Osteoblast (primary cell): ENCODE measurements at places on chromosomes 11 and 22. TPM values are rescaled to one million over a fixed set of nuclear protein-coding genes. Genes with fewer than 3 reads are reported as not detected.

GRCh38 chr22:48065892-48066291, 1303.4 kb downstream of the TBC1D22A start:
- H3K36me3 ChIP-seq = no peaks in the 10 kb centered on the region
- H3K27ac ChIP-seq = no peak overlapping the region
- H3K4me1 ChIP-seq = no peaks in the 10 kb centered on the region
- DNase-seq = no peak
- H3K4me3 ChIP-seq = no peak overlapping the region

DNA sequence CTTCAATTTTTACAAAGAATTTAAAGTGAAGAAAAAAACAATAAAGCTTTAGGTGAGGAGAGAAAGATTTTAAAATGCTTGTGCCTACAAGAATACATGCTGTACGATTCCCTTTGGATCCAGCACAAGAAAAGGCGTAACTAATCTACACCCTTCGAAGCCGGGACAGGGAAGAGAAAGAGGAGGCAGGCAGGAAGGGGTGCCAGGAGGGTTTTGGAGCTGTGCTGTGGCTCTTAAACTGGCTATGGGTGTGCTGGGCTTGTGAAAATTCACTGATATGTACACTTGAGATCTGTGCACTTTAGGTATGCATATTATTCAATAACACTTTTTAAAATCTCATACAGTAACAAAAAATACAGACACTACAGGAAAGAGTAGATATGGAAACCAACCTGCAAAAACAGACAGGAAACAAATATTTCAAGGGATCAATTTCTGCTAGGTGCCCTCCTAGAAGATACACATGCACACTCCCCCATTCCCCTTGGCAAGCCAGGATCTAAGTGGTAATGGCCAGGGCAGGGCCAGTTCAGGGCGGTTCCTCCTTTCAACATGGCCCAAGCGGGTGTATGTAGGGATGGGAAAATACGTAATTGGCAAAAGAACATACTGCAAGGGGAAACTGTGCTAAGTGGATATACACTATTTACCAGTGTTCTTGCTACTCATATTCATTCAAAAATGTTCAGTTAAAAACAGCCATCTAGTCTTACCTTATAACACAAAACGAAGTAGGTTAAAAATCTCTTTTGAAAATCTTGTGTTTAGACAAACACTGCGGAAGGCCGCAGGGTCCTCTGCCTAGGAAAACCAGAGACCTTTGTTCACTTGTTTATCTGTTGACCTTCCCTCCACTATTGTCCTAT, 54.2 kb downstream of the PACSIN2 start:
- no peaks in the 10 kb centered on the region for H3K27me3 ChIP-seq
- H3K36me3 ChIP-seq = peaks cover 4% of the 10 kb centered on the region
- DNase-seq = no peak
- peaks cover 22% of the 10 kb centered on the region for H3K4me1 ChIP-seq

- peak; percentile 58 for DNase-seq
- H3K4me1 ChIP-seq = peaks cover 17% of the 10 kb centered on the region
- H3K27me3 ChIP-seq = no peaks in the 10 kb centered on the region
- H3K27ac ChIP-seq = no peak overlapping the region
- no peaks in the 10 kb centered on the region for H3K36me3 ChIP-seq
Observed at GRCh38 chr22:44444341-44445306, 53.4 kb downstream of the RTL6 start.

DNA sequence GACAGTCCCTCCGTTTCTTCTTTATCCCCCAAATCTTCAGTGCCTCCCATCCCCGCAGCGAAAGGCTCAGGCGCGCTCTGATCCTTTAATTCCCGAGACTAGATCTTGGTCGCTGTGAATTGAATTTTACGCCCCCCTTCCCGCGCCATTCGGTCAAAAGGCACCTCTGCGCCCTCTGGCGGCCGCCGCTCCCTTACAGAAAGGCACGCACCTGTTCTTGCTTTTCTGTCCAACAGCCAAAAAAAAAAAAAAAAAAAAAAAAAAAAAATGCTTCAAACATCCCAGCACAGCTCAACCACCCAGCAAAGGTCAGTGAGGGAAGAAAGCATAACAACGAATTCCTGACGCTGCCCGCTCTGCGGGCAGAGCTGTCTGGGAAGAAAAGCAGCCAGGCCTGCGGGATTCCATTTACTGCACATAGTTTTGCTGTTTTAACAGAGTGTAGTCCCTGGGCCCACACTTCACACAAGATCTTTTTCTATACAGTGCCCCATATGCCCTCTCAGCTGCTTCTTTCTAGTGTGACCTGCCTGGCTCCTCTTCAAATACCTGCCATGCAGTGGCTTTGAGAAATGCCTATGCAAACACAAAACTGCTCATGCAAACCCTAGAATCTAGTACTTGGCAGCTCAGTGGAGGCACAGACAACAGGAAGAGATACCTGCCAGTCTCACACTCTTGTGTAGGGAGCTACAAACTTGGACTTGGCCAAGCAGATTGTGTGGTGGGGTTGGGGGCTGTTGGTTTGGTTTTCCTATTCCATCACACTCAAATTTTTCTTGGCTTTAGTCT, 1.3 kb upstream of the ESAM start:
- no peak overlapping the region for H3K27ac ChIP-seq
- H3K36me3 ChIP-seq = peaks cover 9% of the 10 kb centered on the region
- peak overlapping the region; percentile 68 for H3K4me3 ChIP-seq
- H3K27me3 ChIP-seq = peaks cover 45% of the 10 kb centered on the region
- peaks cover 14% of the 10 kb centered on the region for H3K4me1 ChIP-seq
- peak; percentile 93 for DNase-seq

GRCh38 chr11:112226831-112227401, 688 bp downstream of the PTS start:
- H3K27me3 ChIP-seq = no peaks in the 10 kb centered on the region
- peaks cover 25% of the 10 kb centered on the region for H3K4me1 ChIP-seq
- H3K36me3 ChIP-seq = peaks cover 22% of the 10 kb centered on the region
- peak overlapping the region; percentile 99 for H3K27ac ChIP-seq

JHY gene
- total RNA-seq = 11.8 and 12.7 TPM in 2 replicates

DNA sequence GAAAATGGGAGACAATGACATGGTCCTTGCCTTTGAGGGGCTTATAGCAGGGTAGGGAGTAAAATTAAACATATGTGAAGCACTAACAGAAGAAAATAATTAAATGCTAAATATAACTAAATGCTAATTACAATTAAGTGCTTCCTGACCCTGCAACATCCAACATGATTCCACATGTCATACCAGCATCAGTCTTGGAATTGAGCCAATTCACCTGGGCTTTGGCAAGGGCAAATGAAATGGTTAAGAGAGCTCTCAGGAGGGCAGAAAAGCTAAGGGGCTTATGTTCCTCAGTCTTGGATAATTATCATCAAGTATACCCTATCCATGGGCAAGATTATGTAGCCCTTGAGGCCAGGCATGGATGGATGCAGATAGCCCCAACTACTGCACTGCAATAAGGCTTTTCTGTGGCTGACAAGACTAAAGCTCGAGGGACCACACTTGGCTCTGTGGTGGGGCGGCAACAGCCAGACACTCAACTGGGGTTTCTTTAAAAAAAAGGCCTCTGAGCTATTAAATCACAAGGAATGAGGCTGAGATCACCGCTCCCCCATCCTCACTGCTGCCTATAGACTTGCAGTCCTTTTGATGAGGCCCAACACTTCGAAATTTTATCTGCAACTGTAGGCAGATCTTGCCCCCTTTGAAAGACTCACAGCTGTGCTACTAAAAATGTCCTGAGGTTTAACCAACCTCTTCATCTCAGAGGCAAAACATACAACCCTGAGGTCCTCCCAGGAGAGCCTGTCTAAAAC, 39.0 kb downstream of the IL18BP start:
- no peaks in the 10 kb centered on the region for H3K27me3 ChIP-seq
- H3K27ac ChIP-seq = peak overlapping the region; percentile 97
- no peak for DNase-seq
- peaks cover 44% of the 10 kb centered on the region for H3K4me1 ChIP-seq
- H3K4me3 ChIP-seq = peak overlapping the region; percentile 84

DNA sequence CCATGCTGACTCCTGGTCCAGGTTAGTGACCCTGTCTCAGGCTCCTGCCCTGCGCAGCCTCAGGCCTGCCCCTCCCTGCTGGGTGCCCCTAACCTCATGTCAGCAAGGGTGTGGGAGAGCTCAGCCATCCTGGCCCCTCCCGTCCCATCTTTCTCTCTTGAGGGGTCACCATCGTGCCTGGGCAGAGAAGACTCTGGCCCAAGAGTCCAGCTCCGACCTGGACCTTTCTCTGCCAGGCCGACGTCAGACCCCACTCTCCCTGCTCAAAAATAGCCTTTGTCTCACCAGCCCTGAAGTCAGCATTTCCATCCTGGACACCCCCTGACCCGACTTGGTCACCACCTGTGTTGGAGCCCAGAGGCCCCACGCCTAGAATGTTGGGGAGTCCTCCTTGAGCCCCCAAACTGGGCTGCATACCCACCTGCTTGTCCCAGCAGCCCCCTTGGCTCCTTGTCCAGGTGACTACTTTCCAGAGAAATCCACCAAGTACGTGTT, 4.9 kb downstream of the SCGB1C1 start:
- no peak overlapping the region for H3K27ac ChIP-seq
- H3K36me3 ChIP-seq = peaks cover 8% of the 10 kb centered on the region
- no peak overlapping the region for H3K4me3 ChIP-seq
- H3K4me1 ChIP-seq = no peaks in the 10 kb centered on the region
- H3K27me3 ChIP-seq = no peaks in the 10 kb centered on the region

- no peak overlapping the region for H3K27ac ChIP-seq
- peak; percentile 48 for DNase-seq
Observed at GRCh38 chr11:65077451-65077850, 6.4 kb downstream of the CDCA5 start.

DNA sequence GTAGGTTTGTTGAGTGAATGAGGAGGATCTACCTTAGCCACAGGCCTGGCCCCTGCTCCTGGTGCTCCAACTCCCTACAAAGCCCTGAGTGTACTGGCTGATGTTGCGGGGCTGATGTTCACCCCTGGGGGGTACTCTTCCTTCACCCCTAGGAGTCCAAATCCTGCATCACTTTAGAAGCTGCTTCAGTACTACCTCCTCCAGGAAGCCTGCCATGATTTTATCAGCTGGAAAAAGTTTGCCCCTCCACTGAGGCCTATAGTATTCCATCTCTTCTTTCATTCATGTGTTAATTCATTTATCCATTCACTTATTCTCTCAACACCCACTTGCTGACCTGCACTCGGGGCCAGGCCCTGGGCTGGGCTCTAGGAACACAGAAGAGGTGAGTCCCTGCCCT, 7.8 kb downstream of the SHISAL1 start:
- H3K27ac ChIP-seq = peak overlapping the region; percentile 48
- H3K36me3 ChIP-seq = no peaks in the 10 kb centered on the region
- no peaks in the 10 kb centered on the region for H3K27me3 ChIP-seq
- no peak for DNase-seq
- peaks cover 28% of the 10 kb centered on the region for H3K4me1 ChIP-seq

DNA sequence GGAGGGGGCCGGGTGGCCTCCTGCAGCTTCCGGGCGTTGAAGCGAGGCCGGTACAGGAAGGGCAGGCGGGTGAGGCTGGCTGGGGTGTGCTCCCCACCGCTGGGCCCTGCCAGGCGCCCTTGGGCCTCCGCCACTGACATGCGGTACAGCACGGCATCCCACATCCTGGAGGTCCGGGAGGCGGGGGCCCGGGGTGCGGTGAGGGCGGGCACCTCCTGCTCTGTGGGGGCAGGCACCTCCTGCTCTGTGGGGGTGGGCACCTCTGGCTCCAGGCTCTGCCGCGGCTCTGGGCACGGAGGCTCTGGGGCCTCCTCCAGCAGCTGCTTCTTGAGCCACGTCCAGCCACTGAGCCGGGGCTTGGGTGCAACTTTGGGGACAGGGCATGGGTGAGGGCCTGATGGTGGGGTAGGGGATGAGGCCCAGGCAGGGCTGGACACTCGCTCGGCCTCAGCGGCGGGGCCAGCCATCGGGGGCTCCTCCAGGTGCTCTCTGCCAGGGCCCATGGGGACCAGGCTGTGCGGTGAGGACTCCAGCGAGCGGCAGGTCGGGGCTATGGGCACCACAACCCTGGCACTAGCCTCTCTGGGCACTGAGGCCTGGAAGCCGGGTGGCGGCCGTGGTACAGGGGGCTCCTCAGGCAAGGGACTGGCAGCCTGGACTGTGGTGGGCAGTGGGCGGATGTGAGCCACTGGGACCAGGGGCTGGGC, 2.3 kb downstream of the PRR33 start:
- peak; percentile 62 for DNase-seq
- no peaks in the 10 kb centered on the region for H3K4me1 ChIP-seq
- H3K27ac ChIP-seq = no peak overlapping the region
- no peak overlapping the region for H3K4me3 ChIP-seq

XKR3 gene
- total RNA-seq = not detected in 2 replicates

- no peaks in the 10 kb centered on the region for H3K36me3 ChIP-seq
- DNase-seq = no peak
- no peaks in the 10 kb centered on the region for H3K4me1 ChIP-seq
- H3K27me3 ChIP-seq = no peaks in the 10 kb centered on the region
- H3K4me3 ChIP-seq = no peak overlapping the region
Observed at GRCh38 chr11:133212201-133212600, 320.1 kb downstream of the OPCML start.

- H3K27ac ChIP-seq = no peak overlapping the region
- H3K36me3 ChIP-seq = no peaks in the 10 kb centered on the region
- peaks cover 4% of the 10 kb centered on the region for H3K4me1 ChIP-seq
- H3K4me3 ChIP-seq = no peak overlapping the region
Observed at GRCh38 chr11:69427906-69428880, 53.3 kb upstream of the LINC01488 start.

OR4D5 gene
- total RNA-seq = not detected in 2 replicates

DNA sequence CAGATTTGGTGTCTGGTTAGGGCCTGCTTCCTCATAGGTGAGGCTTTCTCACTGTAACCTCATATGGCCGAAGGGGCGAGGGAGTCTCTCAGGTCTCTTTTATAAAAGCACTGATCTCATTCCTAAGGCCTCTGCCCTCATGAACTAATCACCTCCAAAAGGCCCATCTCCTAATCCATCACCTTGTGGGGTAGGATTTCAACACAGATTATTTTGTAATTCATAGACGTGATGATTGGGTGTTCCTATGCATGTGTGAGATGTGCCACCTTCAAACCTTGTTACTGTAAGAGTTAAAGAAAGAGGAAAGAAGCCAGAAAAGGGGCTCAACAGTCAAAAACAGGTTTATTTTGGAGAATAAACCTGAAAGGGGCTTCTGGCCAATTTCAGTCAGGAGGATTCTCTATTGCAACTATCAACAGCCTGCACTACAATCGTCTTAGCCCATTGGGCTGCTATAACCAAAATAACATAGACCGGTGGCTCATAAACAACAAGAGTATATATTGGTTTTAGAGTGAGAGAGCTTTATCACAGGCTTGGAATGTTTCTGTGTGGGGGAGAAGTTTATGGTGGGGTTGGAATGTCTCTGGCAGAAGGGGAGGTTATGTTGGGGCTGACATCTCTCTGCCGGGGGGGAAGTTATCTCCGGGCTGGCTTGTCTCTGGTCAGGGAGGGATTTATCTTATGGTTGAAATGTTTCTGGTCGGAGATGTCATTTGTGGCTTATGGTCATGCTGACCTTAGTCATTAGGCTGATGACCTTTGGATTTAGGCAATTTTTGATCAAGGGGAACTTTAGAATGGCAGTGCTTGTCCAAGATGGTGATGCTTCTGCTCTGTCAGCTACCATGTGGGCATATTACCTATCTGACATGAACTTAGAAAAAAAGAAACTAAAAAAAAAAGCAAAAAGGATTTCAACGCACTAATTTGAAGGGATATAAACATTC, 35.1 kb downstream of the CSF2RB start:
- no peak overlapping the region for H3K27ac ChIP-seq
- peaks cover 5% of the 10 kb centered on the region for H3K27me3 ChIP-seq
- peak; percentile 18 for DNase-seq
- no peaks in the 10 kb centered on the region for H3K36me3 ChIP-seq
- H3K4me3 ChIP-seq = no peak overlapping the region
